Naive B cell (primary cell): ENCODE measurements at places on chromosomes 16 and 17. TPM values are rescaled to one million over a fixed set of nuclear protein-coding genes. Genes with fewer than 3 reads are reported as not detected.

The RHBDL3 gene
- polyA plus RNA-seq, result not detected

The USP31 gene
- 0.21 TPM for polyA plus RNA-seq

The HSD17B1 gene
- polyA plus RNA-seq, result 0.55 TPM

The ATP1B2 gene
- polyA plus RNA-seq, result not detected

The P2RX5 gene
- 731 TPM for polyA plus RNA-seq

The RPL23 gene
- 1,720 TPM for polyA plus RNA-seq

The KCNJ18 gene
- polyA plus RNA-seq, result not detected

The ABCA8 gene
- polyA plus RNA-seq, result not detected

The CDH16 gene
- not detected for polyA plus RNA-seq

The CDH5 gene
- not detected for polyA plus RNA-seq

The PYDC1 gene
- polyA plus RNA-seq, result not detected

The ZC3H7A gene
- 32.3 TPM for polyA plus RNA-seq

The SLC5A10 gene
- polyA plus RNA-seq, result 0.09 TPM

The KIF18B gene
- not detected for polyA plus RNA-seq

The PRSS27 gene
- 0.36 TPM for polyA plus RNA-seq

The HBA1 gene
- 78.4 TPM for polyA plus RNA-seq

The ALDH3A1 gene
- 0.19 TPM for polyA plus RNA-seq

The RCVRN gene
- not detected for polyA plus RNA-seq

The ERI2 gene
- 3.2 TPM for polyA plus RNA-seq

The NPIPA5 gene
- polyA plus RNA-seq, result not detected
